M059J (cell line): ENCODE measurements at places on chromosomes 1 and 21. TPM values are rescaled to one million over a fixed set of nuclear protein-coding genes. Genes with fewer than 3 reads are reported as not detected.

RASSF5 gene
- total RNA-seq: 1.6 and 4.1 TPM in 2 replicates

DNA sequence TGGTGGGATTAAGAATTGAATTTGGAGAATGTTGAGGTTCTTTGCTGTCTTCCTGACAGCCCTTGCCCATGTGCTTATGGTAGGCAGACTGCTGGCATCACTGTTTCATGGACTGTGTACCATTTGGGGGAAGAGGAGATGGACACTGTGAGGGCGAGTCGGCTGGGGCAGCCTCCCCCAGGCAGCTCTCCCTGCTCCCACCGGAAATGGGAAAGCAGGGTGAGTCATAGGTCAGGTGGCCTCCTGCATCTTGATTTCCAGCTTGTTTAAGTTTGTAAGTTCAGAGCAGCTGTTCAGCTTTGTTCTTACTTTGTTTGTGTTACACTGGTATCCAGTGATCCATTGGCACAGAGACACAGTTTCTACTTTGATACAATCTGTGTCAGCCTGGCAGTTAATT, 87.2 kb upstream of the CNIH3 start:
- peak; percentile 96 for DNase-seq

NUAK2 gene
- 6.7 and 8.4 TPM in 2 replicates for total RNA-seq

MYOG gene
- not detected in 2 replicates for total RNA-seq

DNA sequence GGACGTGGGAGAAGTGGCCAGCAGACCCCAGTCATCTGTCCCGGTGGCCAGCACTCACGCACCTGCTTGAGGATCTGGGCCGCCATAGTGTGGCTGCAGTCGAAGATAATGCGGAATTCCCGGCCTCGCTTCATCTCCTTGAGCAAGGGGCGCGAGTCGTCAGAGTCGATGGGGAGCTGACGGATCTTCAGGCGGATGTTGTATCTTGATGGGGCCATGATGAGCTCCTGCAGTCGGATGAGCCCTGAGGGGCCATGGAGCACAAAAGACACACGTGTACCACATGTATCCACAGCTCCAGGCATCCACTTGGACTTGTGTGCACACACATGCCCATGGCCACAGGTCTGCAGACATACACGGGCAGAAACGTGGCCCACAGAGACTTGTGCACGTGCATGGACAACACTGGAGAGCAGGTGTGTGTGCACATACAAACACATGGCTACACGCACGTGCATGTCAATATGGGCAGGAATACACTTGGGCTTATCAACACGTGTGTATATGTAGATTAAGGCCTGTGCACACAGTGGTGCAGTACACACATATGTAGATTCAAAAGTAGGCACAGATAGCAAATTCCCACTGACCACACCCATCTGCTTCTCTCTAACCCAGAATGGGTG, 162.1 kb downstream of the GRIK3 start:
- no peak for DNase-seq

GRCh38 chr1:22575532-22576149, 12.4 kb downstream of the EPHA8 start:
- no peak for DNase-seq

DNA sequence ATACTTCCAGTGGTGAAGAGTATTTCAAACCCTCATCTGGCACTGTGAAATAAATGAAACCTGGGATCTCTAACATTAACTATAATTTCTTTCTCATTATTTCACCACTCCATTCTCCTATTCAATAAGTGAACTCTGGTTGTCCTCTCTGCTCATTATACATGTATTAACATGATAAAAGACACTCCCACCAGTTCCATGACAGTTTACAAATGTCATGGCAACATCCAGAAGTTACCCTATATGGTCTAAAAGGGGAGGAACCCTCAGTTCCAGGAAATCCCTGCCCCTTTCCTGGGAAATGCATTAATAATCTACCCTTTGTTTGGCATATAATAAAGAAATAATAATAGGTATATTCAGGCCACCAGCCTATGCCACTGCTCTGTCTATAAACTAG, 62.7 kb upstream of the BRINP3 start:
- DNase-seq: no peak

- DNase-seq: peak; percentile 48
These were observed 87.7 kb upstream of the LYPLAL1 start for GRCh38 chr1:219085988-219086387.

OR2M3 gene
- total RNA-seq: not detected in 2 replicates

GRCh38 chr1:19123837-19124236, 86.2 kb downstream of the UBR4 start:
- DNase-seq: no peak

OR2L8 gene
- not detected in 2 replicates for total RNA-seq

- no peak for DNase-seq
These were observed 94.7 kb downstream of the LIPI start for GRCh38 chr21:14116080-14116481.

C1orf53 gene
- 13.5 and 20.4 TPM in 2 replicates for total RNA-seq

DNA sequence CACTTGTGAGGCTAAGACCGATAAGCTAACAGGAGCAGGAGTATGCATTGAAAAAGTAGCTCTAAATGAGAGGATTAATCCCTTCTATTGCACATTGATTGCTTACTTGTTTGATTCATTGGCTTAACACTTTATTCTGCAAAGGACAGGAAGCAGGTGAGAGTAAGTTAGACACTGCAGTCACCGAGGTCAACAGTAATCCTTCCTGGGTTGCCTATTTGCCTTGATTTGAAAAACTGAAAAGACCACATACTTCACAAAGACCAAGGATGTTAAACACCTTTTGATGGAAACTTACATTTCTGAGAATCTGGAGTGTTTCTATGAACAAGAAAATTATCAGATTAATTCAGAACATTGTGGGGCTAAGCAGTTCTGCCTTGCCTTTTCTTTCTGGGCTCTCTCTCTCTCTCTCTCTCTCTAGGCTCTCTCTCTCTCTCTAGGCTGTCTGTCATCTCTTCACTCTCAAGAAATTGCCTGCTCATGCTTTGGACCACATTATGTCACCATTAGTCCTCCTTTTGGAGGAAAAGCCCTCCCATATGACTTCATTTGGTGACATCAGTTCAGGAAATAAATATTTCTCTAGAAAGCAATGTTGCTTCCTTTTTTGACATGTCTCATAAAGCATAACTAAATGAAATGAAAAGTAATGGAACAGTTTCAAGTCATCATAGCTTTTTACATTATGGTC, 103.8 kb downstream of the TNFSF18 start:
- DNase-seq: peak; percentile 79

ZNF669 gene
- 6.9 and 13.4 TPM in 2 replicates for total RNA-seq

- no peak for DNase-seq
These were observed 42.8 kb upstream of the KRTAP11-1 start for GRCh38 chr21:30924146-30924700.

TMEM52 gene
- total RNA-seq: not detected in 2 replicates

DNA sequence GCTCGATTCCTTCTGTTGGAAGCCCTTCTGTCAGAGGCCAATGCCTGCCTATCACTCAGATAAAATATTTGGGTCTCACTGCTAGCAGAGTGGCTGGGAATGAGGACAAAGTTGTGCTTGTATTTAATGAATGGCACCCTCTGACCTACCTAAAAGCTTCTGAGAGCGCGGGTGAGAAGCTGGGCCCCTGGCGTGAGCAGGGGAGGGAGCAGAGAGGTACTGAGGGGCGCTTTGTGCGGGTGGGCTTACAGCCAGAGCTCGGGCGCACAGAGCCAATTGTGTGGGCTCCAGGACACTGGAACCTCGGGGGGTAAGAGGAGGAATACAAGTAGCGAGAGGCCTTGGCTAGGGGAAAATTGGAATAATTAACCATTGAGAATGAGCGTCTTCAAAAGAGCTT, 32.3 kb downstream of the PCAT6 start:
- DNase-seq: no peak

CCDC30 gene
- total RNA-seq: 0.34 TPM in 1 of 2 replicates, not detected in the other

DNA sequence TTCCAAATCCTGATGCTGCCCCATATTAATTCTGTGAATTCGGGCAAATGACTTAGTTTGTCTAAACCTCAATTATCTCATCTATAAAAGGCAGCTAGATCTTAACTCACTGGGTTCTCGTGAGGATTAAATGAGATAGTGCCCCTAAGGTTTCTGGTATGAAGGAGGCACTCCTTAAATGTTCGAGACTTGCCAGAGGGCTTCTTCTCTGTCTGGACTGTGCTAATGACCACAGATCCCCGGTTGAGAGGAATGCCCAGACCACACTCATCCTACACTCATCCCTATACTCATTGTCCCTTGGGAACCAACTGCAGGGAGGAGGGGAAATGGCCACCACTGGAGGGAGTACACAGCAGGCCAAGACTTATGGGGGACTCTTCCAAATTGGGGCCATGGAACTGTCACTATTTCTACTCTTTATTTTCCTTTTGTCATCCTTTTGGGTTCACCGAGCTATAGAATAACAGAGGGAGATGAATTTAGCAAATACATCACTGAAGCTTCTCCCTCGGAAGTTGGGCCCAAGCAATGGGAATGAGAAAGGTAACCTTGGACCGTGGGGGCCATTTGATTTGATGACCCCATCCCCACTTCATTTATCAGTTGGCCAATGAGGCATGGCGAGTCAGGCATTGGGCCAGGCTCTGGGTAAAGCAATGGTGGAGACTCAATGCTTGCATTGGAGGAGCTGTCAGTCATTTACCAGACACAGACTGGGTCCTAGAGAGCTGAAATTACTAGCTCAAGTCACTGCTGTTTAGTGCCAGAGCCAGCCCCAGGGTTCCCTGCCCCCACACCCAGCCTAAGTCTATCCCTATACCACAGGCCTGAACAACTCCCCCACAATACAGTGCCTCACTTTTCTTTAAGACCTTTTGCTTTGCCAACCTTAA, 5.1 kb downstream of the ATF3 start:
- DNase-seq: peak; percentile 66

LCE1E gene
- not detected in 2 replicates for total RNA-seq

GRCh38 chr1:246618240-246618808, 52.1 kb downstream of the CNST start:
- DNase-seq: no peak

DNA sequence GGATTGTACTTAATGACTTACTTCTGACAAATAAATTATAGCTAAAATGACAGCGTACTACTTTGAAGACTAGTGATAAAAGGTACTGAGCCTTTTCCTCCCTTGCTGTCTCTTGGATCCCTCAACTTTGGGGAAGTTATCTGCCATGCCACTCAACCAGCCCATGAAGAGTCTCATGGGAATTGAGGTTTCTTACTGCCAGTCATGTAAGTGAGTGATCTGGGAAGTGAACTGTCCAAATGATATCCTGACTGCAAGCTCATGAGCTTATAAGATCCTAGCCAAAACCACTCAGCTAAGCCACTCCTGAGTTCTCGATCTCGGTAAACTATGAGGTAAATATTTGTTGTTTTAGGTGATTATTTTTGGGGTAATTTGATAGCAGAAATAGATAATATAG, 247.8 kb downstream of the NCAM2 start:
- DNase-seq: no peak

GRCh38 chr1:62844030-62844429, 60.1 kb downstream of the ATG4C start:
- no peak for DNase-seq

GRCh38 chr1:84889437-84889836, 3.6 kb downstream of the LPAR3 start:
- no peak for DNase-seq

GRCh38 chr1:114745291-114745690, 12.5 kb downstream of the CSDE1 start:
- DNase-seq: peak; percentile 34

DNA sequence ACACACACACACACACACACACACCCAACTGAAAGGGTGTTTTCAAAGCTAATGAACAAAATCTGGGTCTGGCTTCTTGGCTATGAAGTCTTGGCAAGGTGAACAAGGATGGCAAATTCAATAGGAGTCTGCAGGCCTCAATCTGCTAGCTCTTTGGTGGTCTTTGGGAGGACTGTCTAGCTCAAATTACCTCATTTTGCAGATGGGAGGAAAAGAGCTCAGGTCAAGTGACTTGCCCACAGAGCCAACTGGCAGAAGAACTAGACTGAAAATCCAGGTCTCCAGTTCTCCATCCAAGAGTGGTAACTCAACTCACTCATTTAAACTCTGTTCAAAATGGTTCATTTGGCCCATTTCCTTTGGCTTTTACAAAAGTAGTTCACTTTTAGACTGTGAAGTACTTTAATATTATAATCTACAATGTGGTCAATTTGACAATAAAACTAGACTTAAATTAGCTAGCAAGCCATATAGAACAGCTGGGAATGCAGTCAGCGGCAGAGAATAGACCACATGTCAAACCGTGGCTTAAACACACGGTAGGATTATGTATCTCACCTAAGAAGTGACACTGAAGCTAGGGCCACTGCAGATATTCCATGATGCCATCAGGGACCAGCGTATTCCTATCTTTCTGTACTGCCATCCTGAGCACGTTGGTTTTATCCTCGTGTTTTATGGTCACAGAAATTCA, 112.9 kb downstream of the APP start:
- no peak for DNase-seq

DNA sequence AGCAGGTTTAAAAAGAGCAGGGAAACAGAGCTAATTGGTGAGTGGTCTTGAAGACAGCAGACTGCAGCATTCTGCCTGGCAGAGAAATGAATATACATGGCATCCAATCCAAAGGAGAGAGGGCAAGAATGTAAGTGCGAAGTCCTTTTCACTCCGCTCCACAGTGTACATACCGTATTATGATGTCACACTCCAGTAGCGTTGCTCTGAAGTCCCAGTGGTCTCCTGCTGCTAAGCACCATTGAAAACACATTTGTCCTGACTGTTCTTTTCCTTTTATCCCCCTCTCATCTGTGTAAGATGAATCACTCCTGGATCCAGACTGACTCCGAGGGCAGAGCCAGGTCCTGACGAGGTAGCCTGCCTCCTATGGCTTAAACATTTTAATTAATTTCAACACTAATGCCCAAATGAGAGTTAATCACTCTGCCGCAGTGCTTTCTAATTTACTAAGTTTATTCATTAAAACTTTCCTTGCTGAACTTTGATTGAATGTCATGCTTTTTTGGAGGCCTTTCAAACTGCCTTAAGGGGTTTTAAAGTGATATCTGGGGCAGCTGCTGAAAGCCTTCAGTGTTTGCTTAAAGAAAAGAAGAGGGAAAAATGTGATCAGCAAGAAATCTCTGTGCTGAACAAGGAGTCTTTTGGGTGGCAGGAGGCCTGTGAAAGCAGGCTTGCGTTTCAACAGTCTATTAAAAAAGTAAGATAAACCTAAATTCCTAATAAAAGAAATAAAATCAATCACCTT, 227.2 kb downstream of the ATG4C start:
- DNase-seq: no peak

DNA sequence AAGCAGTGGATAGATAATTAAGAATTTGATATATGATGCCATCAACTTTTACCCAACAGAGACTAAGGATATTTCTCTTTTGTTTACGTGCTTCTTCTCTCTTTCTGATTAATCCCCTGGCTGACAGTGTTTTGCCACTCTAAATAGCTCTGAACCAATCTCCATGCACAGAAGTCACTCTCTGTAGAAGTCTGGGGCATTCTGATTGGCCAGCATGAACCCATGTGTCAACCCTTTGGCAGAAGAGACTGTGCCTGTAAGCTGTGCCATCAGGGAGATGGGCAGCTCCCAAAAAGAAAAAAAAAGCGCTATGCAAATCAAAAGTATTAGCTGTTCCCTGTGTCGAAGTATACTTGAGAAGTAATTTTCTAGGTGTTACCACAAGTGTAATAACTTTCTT, 34.1 kb upstream of the NRIP1 start:
- peak; percentile 4 for DNase-seq

TRABD2B gene
- not detected in 2 replicates for total RNA-seq
